CD8-positive, alpha-beta memory T cell (primary cell): ENCODE measurements at places on chromosomes 11 and 22.
A peak's percentile ranks its signal among the peaks of the same experiment; 100 is the strongest.

- DNase-seq, result no peak
Measured at GRCh38 chr11:44029977-44030911, 17.5 kb upstream of the ACCSL start.

DNA sequence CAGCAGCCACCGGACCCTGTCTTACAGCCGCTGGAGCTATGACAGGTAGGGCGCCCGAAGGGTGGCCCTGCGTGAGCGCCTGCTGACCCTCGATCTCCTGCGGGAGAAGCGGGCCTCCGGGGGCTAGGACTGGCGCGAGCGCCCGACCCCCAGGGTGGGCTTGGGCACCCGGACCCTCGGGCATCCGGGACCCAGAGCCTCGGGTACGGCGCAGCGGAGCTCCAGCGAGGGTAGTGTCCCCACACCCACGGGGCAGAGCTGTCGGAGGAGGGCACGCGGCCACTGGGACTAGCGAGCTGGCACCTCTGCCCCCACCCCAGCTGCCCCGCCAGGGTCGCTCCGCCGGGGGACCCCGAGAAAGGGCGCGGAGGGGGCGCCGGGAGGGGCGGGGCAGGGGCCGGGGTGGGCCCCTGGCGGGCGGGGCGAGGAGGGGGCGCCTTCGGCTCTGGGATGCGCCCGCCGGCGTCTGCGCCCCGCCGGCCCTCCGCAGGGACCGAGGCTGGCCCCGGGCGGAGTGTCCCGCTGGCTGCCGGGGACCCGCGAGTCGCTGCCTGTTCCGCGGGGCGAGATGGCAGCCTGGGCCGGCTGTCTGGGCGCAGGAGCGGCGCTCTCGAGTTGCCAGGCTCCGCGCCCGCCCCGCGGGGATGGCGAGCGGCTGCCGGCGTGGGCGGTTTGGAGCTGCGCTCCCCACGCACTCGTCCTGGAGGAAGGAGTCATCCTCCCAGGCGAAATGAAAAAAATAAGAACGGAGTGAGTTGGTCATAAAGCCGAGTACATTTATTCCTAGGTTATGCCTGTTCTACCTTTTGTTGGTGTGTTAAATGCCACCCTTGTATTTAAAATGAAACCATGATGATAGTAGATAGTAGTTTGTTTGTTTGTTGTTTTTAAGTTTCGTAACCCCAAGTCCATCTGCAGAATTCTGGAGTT, 32.4 kb downstream of the EIF3F start:
- peak; percentile 59 for DNase-seq

- no peak for DNase-seq
Measured at GRCh38 chr11:83574519-83574918, 288.4 kb upstream of the CCDC90B start.

- no peak for DNase-seq
Measured at GRCh38 chr11:128273736-128274135, 313.6 kb downstream of the ETS1 start.

GRCh38 chr11:134669796-134670195, 257.8 kb upstream of the B3GAT1 start:
- no peak for DNase-seq

GRCh38 chr11:131109257-131109656, 193.0 kb upstream of the SNX19 start:
- DNase-seq, result no peak

- DNase-seq, result no peak
Measured at GRCh38 chr11:124538019-124538418, 5.4 kb downstream of the OR8B12 start.

DNA sequence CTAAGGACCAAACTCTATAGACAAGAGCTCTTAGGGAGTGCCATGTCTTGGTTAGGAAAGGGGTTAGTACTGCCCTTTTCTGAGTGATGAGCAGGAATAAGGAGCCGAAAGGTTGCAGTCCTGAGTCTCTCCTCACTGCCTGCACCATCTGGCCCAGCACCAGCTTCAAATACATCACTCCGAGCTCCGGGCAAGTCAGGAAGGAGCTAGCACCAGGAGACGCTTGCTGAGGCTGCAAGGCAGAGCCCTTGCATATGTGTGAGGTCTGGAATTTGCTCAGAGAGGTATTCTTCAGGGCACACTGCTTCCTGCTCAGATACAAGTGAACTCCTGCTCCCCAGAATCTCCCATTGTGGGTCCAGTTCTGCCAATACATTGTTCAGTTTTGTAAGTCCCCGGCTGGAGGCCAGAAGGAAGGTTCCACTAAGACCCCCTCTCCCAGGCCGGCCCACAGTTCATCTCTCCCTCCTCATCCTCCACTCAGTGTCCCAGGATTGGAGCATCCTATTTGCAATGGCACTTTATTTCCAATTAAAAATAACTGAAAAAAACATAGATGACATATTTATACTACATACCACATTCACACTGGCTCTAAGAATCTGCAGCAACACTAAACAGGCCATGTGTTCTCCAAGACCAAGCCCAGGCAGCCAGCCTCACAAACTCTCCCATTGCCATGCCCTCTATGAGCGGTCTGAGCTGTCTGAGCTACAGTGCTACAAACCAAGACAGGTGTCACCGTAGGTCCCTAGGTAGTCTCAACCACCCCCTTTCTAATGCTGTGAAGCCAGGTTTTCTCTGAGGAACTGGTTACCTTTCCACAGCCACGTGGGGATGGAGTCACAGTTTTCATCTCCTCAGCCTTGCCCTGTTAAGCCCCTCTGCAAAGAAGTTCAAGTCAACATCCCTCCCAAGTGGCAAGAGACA, 55.1 kb upstream of the SPATA19 start:
- DNase-seq, result no peak

DNA sequence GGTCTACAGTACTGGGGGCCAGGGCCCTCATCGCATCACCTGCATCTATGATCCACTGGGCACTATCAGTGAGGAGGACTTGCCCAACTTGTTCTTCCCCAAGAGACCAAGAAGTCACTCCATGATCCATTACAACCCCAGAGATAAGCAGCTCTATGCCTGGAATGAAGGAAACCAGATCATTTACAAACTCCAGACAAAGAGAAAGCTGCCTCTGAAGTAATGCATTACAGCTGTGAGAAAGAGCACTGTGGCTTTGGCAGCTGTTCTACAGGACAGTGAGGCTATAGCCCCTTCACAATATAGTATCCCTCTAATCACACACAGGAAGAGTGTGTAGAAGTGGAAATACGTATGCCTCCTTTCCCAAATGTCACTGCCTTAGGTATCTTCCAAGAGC, 3.8 kb upstream of the PPFIBP2 start:
- DNase-seq, result no peak

- no peak for DNase-seq
Measured at GRCh38 chr11:67395555-67396258, 3.9 kb downstream of the RAD9A start.

- DNase-seq, result no peak
Measured at GRCh38 chr11:18791207-18791968, at the start of gene PTPN5. Gene PTPN5, minus strand, starts transcription at chr11:18791798. Its CDS starts 19,840 bp downstream, at chr11:18771958.

- DNase-seq, result peak; percentile 4
Measured at GRCh38 chr11:14537134-14537599, 17.0 kb upstream of the PSMA1 start.

DNA sequence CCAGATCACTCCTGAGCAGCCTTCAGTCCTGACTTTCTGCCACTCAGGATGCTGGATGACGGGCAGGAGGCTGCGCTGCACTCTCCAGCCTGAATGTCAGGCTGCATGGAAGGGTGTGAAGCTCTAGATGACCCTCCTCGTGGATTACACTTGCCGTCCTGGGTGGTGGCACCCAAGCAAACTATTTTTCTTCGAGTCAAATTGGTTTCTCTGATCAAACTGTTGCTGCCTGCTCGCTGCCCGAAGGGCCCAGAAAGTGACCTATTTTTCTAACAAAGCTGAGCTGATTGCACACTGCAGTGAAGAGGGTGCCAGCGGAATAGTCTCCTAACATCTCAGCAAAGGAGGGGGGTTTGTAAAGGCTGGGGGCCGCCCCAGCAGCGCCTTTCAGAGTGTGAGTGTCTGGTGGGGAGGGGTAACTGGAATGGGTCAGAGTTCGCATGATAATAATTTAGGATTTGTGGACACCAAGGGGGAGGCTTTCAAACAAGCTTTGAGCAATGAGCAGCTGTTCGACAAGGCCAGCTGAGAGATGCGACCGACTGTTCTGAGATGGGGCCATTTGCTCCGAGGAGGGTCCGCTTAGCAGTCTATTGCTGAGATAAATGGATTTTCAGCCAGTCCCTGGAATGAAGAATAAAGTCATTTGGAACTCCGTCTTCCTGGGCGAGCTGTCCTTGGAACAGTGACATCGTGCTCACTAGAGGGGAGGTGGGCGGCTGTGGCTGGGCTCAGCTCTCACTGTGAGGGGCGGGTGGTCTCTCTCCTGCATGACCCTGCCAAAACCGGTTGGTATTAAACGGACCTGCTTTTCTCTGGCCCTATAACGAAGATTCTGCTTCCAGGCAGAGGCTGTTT, 537.6 kb downstream of the BRD1 start:
- no peak for DNase-seq

GRCh38 chr22:35981900-35982299, 46.7 kb downstream of the RBFOX2 start:
- no peak for DNase-seq

GRCh38 chr11:8020244-8020597, 33.1 kb downstream of the EIF3F start:
- no peak for DNase-seq

DNA sequence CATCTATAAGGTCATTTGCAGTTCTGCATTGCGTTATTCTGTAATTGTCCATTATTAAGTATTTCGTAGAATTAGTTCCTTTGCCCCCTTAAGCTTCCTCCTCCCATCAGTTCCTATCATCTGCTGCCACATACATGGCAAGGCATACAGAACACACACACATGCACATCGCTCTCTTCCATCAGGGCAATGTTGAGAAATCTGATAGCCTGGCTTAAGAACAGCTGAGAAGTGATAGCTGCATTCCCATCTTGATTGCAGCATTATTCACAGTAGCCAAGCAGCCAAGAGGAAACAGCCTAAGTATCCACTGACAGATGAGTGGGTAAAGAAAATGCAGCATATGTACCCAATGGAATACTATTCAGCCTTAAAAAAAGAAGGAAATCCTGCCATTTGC, 186.8 kb upstream of the CADM1 start:
- no peak for DNase-seq

DNA sequence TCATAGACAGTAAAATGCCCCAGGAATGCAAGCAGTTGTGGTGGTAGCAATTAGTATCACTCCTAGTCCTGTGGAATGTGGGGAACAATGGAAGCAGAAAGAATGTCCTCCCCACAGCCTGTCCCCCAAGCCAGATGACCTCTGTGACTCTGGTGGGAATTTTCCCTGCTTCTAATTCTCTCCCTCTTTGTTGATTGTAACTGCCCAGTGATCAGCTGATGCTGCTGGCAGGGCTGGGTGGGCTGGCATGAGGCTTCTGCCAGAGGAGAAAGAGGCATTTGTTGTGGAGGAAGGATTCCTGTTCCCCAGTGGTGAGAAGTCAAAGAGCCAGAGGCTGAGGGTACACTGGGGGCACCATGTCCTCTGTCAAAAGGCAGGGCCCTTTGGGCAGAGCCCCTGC, 116.7 kb upstream of the NCAM1 start:
- DNase-seq, result no peak

- no peak for DNase-seq
Measured at GRCh38 chr11:134889832-134890231, 477.8 kb upstream of the B3GAT1 start.

GRCh38 chr11:4068962-4069361, 25.6 kb upstream of the RRM1 start:
- DNase-seq, result no peak

GRCh38 chr22:46894081-46894671, 131.7 kb downstream of the TBC1D22A start:
- no peak for DNase-seq

- no peak for DNase-seq
Measured at GRCh38 chr11:15275141-15275540, 160.4 kb downstream of the INSC start.

- no peak for DNase-seq
Measured at GRCh38 chr11:22567759-22568158, 57.9 kb downstream of the FANCF start.

DNA sequence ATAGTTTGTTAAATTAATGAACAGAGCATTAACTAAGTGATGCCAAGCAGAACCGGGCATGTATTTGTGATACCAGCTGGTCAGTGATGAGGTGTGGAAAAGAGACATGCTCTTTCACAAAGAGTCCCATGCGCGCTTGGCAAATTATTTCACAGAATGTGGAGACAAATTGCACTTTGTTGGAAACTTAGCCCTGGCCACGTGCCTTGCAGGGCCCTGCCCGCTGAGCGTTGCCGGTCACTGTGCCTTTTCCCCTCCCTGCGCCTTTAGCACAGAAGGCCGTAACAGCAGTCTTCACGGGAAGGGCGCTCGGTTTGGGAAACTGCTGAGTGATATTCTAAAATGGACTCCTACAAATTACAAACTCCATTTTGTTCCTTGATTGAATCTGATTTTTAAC, 235.9 kb downstream of the TBC1D22A start:
- no peak for DNase-seq

GRCh38 chr11:1882265-1883238, 9.1 kb downstream of the PRR33 start:
- peak; percentile 59 for DNase-seq
